Naive thymus-derived CD4-positive, alpha-beta T cell (primary cell): ENCODE measurements at places on chromosomes 13 and 19.
A peak's percentile ranks its signal among the peaks of the same experiment; 100 is the strongest.

- no peak for DNase-seq
These were observed 6.4 kb upstream of the GNA11 start for GRCh38 chr19:3087769-3088168.

DNA sequence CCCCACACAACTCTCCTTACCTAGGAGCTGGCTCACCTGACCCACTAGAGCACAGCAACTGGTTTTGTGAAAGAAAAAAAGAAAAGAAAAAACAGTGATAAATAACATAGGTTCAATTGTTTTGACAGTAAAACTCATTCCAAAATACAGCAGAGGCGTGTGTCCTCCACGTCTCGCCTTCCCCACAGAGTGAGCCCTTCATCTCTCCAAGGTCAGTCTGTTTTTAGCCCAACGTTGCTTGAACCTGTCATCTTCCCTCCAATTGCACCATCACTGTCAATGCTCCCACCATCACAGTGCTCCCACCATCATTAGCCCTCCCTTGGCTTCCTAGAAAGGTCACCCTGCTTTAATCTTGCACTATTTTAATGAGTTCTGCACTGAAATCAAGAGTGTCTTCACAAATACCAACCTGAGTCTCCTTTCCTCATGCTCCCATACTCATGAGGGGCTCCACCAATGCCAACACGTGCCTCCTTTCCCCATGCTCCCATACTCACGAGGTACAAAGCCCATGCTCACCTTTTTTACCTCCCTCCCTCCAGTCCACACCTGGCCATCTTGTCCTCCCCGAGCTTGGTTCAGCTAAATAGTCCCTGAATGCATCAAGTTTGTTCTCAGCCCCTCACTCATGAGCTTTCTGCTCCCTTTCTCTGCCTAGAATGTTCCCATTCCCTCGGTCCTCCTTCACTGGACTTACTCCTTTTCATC, 103.7 kb downstream of the IRS2 start:
- DNase-seq, result no peak

DNA sequence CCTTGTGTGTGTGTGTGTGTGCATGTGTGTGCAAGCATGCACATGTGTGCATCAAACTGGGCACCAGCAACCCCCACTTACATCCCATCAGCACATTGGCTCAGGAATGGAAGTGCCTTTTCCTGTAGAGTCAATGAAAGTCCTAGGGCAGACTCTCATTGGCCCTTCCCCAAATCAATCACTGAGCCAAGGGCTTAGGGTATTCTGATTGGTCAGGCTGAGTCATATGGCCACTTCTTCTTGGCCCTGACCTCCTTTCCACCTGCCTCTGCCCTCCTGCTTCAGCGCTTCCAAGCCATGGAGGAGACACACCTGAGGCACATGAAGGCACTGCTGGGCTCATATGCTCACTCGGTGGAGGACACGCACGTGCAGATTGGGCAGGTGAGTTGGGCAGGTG, 20.9 kb downstream of the FCHO1 start:
- no peak for DNase-seq

DNA sequence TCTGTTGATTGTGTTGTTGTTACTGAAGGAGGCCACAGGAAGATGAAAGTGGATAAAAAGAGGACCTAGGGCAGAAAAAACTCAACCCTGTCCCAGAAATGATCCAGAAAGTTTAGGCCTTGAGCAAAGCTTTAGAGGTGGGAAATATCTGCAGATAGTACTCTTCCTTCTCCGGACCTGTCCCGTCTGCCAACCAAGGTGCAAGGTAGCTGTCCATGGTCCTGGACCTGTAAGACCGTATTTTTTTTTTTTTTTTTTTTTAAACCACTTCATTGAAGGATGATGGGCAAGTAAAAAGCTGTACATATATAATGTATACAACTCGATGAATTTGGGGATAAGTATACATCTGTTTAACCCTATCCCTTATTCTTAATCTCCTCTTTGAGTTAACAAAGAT, 225.9 kb downstream of the OLFM4 start:
- no peak for DNase-seq

DNA sequence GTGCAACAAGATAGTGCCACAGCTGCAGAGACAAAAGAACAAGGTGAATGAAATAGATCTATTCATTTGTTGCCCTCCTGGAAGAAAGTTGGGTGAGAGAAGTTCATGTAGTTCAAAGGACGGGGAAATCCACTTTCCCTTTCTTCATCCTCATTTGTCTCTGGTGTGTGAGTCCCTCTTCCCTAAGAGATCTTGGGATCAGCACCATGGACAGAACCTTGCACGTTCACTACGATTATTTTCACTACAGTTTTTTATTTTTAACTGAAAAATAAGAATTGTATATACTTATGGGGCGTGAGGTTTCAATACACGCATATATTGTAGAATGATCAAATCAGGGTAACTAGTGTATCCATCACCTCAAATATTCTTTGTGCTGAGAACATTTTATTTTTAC, 29.2 kb downstream of the NLRP5 start:
- no peak for DNase-seq

- no peak for DNase-seq
These were observed 1.3 kb upstream of the SPIB start for GRCh38 chr19:50417111-50418081.

GRCh38 chr13:113838711-113839201, 25.1 kb downstream of the GAS6 start:
- DNase-seq, result no peak

GRCh38 chr13:28145049-28145448, 6.7 kb downstream of the PAN3 start:
- no peak for DNase-seq

DNA sequence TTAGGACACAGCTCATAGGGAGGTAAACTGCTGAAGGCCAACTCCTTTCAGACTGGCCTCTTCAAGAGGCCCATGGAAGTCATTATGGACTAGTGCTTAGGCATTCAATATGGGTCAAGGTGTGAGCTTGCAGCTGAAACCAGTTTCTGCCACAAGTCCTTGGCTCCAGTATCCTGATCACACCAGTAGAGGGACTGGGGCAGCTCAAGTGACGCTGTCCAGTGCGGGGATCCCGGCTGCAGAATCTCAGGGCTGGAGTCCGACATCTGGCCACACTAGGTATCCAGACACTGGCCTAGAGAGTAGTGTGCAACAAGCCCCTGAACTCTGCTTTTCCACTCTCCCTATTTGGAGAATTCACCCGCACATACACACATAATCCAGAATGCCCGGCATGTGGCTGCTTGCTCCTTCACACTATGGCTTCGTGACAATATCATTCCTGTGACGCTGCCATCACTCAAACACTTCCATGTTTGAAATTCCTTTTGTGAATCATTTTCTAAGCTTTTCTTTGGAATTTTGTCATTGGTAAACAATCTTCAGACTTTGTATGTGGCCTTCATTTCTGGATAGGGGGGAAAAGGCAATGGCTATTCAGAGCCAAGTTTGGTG, 425.1 kb downstream of the EFNB2 start:
- no peak for DNase-seq

- DNase-seq, result no peak
These were observed 109.8 kb upstream of the FREM2 start for GRCh38 chr13:38577048-38577447.

DNA sequence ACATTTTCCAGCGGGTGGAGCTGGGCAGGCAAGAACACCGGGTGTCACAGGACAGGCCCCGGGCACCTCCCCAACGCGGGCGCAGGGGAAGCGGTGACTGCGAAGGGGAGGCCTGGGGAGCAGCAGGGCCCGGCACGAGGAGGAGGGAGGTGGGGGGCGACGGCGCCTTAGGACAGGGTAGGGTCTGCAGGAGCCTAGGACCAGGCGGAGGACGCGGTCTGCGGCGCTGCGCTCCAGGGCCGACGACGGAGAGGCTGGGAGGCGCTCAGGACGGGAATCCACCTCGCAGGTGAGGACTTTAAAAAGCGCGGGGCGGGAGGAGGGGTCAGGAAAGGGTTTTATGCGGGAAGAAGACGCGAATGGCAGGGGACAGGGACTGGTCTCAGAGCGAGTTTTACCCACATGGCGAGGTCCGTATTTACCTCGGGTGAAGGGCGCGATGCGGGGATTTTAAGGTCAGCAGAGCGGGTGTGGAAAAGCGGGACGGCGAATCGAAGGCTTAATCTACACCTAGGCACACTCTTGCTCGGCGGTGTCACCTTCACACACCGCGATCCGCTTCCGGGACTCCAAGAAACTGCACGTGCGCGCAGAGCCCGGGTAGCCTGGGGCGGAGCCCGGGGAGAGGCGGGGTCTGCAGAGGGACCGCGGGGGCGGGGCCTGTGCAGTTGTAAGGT, 13.5 kb downstream of the ERVV-2 start:
- DNase-seq, result no peak

DNA sequence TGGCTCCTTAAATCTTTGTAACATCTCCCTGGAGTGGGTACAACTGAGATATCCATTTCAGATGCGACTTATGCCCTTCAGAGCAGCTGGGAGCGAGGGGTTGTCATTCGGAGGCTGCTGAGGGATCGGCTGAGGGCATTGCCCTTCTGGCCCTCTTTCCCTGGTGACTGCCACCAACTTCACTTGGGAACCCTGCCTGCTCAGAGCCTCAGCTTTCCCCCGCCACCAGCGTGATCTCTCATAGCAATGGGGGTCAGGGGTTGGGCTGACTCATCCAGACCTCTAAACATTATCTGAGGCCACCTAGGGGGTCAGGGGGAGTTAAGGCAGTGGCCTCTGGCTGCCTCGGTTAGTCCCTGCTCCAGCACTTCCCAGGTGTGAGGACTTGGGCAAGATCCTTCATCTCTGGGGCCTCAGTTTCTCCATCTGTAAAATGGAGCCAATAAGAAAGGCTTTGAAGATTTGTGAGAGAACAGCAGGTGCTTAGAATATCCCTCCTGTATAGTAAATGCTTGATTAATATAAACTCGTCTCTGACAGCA, 1.1 kb downstream of the PRX start:
- no peak for DNase-seq

- no peak for DNase-seq
These were observed 58.4 kb downstream of the PEPD start for GRCh38 chr19:33463199-33463598.

DNA sequence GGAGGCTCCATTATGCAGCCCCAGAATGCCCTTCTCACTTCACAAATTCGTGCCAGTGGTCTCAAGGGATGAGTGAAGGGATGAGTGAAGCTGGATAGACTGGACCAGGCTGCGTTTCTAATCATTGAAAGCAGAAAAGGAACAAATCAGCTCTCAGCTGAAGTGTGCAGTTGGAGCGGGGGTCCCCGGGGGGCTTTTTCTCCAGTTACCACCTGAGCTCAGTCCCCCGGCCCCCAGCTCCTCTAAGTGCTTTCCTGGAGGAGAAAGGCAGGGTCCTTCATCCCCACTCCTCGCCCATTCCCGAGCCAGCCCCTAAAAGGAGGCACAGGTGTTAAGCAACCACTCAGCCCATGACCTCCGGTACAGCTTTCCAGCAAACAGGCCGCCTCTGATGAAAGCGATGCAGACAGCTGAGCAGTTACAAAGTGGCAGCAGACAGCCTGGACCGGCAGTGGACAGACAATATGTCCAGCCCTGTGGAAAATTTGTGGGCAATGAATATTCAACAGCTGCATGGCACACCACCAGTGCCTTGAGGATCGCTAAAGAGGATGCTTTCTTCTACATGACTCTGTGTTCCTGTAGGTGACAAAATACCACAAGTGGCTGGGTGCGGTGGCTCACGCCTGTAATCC, 110.7 kb upstream of the UBL3 start:
- no peak for DNase-seq

DNA sequence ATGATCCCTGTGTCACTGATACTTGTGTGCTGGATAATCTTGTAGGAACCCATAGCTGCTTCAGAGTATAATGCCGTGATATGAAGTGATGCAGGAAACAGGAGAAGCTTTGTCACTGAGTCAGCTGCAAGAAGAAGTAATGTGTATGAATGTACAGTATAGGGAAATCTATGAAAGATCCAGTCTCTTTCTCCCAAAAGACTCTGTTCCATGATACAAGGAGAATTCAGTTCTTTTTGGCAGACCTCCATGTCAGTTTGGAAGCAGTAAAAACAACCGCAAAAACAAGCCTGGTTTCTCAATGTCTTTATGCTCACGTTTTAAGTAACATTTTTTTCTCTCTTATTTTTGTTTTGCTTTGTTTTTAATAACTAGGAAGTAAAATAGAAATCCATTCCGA, 33.9 kb downstream of the PCDH17 start:
- no peak for DNase-seq

- DNase-seq, result no peak
These were observed 53.2 kb downstream of the CRTC1 start for GRCh38 chr19:18736415-18737336.

DNA sequence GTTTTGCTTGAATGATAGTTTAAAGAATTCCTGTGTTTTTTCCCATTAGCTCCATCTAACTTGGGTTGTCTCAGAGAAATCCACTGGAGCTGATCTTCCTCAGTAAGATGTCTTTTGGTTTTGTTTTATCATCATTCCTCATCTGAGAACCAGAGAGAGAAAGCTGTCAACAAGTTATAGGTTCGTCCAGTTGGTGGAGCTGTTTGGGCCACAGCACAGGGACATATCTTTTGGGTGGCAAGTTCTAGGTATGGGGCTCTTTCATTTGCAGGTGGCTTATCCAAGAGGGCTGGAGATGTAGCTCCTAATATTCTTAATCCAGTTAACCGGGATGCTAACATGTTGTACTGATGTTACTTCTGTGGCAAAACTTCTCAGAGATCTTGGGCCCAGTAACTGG, 174.2 kb downstream of the KCNRG start:
- DNase-seq, result no peak

- peak; percentile 67 for DNase-seq
These were observed 18.0 kb upstream of the PNMA8B start for GRCh38 chr19:46513461-46514236.

GRCh38 chr19:36719687-36720556, 32.5 kb downstream of the ZNF567 start:
- no peak for DNase-seq

GRCh38 chr19:15286688-15287365, 45.5 kb downstream of the BRD4 start:
- DNase-seq, result no peak

DNA sequence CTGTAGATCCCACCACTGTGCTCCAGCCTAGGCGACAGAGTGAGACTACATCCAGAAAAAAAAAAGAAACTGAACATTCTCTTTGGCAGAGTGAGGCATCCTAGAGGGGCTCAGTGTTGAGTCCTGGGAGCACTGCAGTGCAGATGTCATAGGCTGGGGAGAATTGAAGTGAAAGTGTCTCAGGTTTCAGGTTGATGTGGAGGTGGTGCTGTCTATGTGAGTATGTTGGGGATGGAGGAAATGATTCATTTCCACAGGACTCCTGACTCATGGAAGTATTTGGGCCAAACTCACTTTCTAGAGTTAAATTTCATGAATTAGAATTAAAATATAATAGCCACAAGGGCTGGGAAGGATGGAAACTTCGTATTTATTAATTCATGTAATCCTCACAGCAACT, 134.4 kb upstream of the TSC22D1 start:
- DNase-seq, result no peak

GRCh38 chr13:29679396-29680053, 84.0 kb upstream of the SLC7A1 start:
- DNase-seq, result no peak

DNA sequence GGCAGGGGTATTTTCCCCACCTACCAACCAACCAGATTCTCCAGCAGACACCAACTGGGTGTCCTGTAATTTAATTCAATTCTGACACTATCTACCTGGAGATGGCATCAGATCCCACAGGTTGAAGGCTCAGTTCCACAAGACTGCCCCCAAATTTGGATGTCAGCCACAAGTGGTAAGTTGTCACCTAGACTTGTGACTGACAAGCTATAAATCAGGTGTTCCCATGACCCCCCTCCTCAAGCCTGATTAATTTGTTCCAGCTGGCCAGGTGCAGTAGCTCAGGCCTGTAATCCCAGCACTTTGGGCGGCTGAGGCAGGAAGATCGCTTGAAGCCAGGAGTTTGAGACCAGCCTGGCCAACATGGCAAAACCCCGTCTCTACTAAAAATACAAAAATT, 10.6 kb upstream of the HAUS5 start:
- DNase-seq, result no peak
